ENCODE measurements at places on chromosomes 6 and 20. TPM values are rescaled to one million over a fixed set of nuclear protein-coding genes. Genes with fewer than 3 reads are reported as not detected.

DNA sequence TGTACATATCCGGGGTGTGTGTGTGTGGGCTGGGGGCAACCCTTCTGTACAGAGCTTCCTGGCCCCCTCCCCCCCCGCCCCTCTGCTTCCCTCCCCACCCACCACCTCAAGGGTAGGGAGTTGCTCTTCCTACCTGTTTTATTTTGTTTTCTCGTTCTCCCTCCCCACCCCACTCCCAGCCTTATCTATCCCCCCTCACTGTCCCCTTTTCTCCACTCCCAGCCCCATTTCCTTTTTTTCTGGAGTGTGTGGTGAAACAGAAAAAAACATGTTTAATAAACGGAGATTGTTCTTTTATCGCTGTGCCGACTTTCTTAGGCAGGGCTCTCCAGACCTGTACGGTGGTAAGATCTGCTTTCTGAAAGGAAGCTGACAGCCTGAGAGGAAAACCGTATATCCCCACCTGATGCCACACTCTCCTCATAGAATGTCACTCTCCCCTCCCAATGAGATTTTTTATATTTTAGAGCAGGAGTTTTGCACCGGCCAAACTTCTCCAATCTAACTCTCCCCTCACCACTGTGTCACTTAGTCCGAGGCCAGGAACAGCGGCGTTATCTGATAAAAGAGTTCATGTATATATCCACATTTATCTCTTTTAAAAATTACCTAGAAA, 875 bp upstream of the ZBTB9 start:
- H3K4me1 ChIP-seq = peaks cover 33% of the 10 kb centered on the region
- no peak for DNase-seq
- H3K4me3 ChIP-seq = peak overlapping the region; percentile 89

TIAM2 gene
- total RNA-seq = 5.3 TPM

EPHA7 gene
- total RNA-seq = not detected

SLC4A11 gene
- total RNA-seq = 0.60 TPM

DNA sequence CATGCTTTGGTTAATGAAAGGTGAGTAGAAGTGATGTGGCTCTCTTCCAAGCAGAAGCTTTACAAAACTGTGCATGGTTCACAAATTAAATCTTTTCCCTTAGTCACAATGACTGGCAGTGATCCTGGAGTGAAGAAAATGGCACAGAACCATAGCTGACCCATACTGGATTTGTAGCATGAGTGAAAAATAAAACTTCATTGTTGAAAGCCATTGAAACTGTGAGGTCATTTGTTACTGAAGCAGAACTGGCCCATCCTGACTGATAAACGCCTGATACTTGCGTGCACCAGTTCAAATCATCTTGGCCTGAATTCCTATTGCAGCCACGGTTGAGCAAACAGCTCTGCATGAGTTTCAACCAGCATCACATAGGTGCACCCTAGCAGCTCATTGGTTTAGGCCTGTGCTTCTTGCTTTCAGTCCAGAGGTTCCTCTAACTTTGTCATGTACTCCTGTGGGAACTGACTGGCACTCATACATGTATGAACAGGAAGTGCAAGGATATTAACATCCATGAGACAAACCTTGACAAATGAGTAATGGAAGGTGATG, 40.5 kb downstream of the SAMD5 start:
- no peaks in the 10 kb centered on the region for H3K36me3 ChIP-seq
- DNase-seq = no peak
- no peak overlapping the region for H3K4me3 ChIP-seq
- no peaks in the 10 kb centered on the region for H3K27me3 ChIP-seq

HLA-DPA1 gene
- total RNA-seq = 19.9 TPM

- H3K36me3 ChIP-seq = peaks cover 39% of the 10 kb centered on the region
- no peaks in the 10 kb centered on the region for H3K27me3 ChIP-seq
- peaks cover 54% of the 10 kb centered on the region for H3K4me1 ChIP-seq
Observed at GRCh38 chr6:36594816-36595643, 868 bp downstream of the SRSF3 start.

DNA sequence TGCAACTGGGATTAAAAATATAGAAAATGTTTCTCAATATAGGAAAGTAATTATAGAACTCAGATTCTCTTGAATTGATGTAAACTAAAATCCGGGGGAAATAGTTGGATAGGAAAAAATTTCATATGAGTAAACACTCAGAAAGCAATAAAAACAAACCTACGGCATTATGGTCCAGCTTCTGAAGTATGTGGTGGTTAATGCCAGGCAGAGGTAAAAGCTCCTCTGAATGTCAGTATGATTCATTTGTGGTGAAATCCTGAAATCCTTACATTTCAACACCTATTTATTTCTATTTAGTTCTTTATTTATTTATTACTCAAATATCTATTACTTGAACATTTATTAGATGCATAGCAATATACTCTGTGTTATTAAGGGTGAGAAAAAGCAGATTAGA, 145.1 kb downstream of the RIMS1 start:
- no peak overlapping the region for H3K4me3 ChIP-seq
- no peak for DNase-seq
- H3K36me3 ChIP-seq = no peaks in the 10 kb centered on the region
- no peaks in the 10 kb centered on the region for H3K27me3 ChIP-seq
- H3K27ac ChIP-seq = no peak overlapping the region
- no peaks in the 10 kb centered on the region for H3K4me1 ChIP-seq

CD2AP gene
- 29.4 TPM for total RNA-seq

DNA sequence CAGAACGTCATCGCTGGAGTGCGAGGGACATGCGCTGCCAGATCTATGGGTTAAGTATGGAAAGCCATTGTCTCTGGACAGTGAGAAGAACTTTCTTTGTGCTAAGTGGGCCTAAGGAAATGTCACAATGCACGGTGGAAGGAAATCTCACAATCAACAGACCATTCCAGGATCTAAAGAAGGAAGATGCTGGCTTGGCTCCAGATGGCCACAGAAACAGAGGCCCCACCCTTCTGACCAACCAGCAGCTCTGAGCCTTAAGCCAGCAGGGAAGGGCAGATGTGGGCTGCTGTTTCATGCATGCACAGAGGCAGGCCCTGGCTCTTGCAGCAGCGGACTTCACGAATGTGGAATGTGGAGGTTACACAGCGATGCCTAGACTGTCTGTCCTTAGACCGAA, 156.3 kb downstream of the SOBP start:
- no peak overlapping the region for H3K4me3 ChIP-seq
- H3K27me3 ChIP-seq = no peaks in the 10 kb centered on the region
- H3K27ac ChIP-seq = no peak overlapping the region
- no peaks in the 10 kb centered on the region for H3K4me1 ChIP-seq

GRCh38 chr20:31861135-31861384, 9.3 kb downstream of the DUSP15 start:
- peak overlapping the region; percentile 34 for H3K4me3 ChIP-seq
- H3K4me1 ChIP-seq = peaks cover 22% of the 10 kb centered on the region
- H3K27me3 ChIP-seq = peaks cover 38% of the 10 kb centered on the region
- H3K27ac ChIP-seq = no peak overlapping the region
- no peak for DNase-seq
- no peaks in the 10 kb centered on the region for H3K36me3 ChIP-seq

GRCh38 chr6:128275030-128275429, 245.4 kb downstream of the PTPRK start:
- H3K36me3 ChIP-seq = no peaks in the 10 kb centered on the region
- H3K27ac ChIP-seq = no peak overlapping the region
- no peak overlapping the region for H3K4me3 ChIP-seq
- H3K27me3 ChIP-seq = no peaks in the 10 kb centered on the region
- no peak for DNase-seq
